ENCODE measurements at places on chromosomes 2 and 18.

DNA sequence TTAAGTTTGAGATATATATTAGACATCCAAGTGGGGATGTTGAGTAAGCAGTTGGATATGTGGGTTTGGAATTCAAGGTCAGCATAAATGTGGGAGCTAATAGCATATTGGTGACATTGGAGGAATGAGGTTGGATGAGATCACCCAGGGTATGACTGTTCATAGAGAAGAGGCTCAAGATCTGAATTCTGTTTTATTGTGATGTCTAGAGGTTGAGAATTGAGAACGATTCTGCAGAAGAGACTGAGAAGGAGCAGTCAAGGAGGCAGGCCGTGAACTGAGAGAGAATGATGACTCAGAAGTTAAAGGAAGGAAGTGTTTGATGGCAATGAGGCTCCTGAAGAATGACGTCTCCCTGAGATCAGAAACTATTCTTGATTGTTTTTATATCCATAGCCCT lies 5.9 kb downstream of the SERPINB11 start:
- no peak for DNase-seq

GRCh38 chr2:56100791-56101312 lies 82.9 kb upstream of the CCDC85A start:
- DNase-seq: no peak

GRCh38 chr2:65292461-65293011 lies 64.9 kb downstream of the ACTR2 start:
- no peak for DNase-seq

- no peak for DNase-seq
These were observed 51.1 kb downstream of the TEX51 start for GRCh38 chr2:126949775-126950174.

- no peak for DNase-seq
These were observed 31.4 kb downstream of the MYO5B start for GRCh38 chr18:50163505-50163904.

All from CD4-positive, alpha-beta T cell treated with Interleukin-6 at 100 ng/mL for 8 hours (primary cell).